Stimulated activated CD4-positive, alpha-beta T cell treated with anti-CD3 and anti-CD28 coated beads, TNF-alpha, amount 100 ng/mL, for 24 hours (primary cell): ENCODE measurements at places on chromosomes 13 and 19.
A peak's percentile ranks its signal among the peaks of the same experiment; 100 is the strongest.

DNA sequence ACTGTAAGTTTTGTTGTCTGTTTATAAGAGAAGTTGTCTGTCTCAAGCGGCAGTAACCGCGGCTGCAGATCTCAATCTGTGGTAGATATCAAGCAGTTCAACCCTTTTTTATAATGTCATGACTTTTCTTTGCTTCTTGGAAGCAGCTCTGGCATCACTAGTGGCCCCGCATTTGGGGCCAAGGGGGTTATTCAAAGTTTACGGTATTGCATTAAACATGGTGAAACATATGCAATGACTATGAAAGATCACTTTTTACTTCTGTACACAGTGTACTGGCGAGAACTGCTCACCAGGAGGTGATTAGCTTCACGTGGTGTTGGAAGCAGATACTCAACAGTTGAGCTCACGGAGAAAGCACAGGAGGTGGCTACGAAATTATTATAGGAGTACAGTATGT is 4.6 kb upstream of the FFAR3 start:
- no peak for DNase-seq

DNA sequence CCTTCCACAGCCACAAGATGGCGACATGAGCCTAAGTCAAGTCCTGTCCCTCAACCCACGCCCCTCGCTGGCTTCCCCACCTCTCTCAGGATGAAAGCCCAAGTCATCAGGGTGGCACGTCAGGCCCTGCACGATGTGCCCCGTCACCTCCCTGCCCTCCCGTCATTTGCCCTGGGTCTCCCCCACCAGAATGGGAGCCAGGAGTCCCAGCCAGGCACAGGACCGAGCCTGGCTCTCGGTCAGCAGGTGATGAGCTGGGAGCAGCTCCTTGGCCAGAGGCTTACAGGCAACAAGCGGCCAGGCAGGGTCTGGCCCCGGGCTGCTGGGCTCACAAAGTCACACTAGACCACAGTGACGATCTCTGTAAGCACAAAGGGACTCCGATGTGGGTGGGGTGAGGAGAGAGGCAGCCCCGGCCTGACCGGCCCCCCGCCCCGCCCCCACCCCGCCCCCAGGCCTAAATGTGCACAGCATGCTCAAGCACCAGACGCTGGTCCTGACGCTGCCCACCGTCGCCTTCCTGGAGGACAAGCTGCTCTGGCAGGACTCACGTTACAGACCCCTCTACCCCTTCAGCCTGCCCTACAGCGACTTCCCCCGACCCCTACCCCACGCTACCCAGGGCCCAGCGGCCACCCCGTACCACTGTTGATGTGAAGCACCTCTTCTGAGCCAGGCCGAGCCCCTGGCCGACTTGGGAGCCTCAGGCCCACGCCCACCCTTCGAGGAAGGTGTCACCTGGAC is 7.3 kb downstream of the MRPL4 start:
- peak; percentile 91 for DNase-seq

DNA sequence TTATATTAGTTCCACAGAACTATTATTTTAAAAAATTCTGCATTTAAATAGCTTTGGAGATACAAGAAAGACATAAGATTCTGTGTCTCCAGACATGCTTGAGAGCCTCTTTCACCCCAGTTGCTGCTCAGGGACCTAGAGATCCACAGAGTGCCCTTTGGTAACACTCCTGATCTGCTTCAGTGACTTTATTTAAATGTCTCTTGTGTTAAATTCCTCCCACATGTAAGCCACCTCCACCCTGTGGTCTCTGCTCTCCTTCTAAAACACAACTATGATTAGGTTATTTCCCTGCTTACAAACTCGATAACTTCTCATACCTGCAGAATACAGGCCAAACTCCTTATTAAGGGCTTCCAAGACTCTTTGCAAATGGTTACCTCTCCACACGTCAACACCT is 141.0 kb downstream of the RFC3 start:
- no peak for DNase-seq

DNA sequence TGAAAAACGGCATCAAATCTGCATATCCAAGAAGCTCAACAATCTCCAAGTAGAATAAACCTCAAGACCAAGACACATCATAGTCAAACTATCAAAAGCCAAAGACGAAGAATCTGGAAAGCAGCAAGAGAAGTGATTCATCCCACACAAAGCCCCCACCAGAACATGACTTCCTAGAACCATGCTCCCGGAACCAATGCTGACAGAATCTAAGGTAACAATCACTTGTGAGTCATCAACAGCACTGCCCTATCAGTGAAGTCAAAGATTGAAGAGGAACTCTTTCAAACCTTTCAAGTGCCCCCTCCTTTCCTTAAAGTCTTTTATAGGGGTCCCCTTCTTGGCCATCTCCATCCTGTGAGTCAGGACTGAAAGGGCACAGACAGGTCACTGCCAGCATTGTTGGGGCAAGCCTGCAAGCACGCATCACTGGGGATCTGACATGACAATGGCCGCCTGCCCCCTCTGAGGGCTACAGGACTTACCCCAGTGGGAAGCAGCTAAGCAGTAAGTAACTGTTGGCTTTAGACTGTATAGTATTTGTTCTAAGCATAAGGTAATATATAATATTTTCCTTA is at the start of gene CCDC70:
Gene CCDC70, plus strand, starts transcription at position 247 of the 578 bp plus-strand sequence. CDS start 3,443 bp downstream, outside the sequence.
- no peak for DNase-seq

GRCh38 chr13:114101358-114102130 is 30.9 kb downstream of the RASA3 start:
- DNase-seq, result no peak

DNA sequence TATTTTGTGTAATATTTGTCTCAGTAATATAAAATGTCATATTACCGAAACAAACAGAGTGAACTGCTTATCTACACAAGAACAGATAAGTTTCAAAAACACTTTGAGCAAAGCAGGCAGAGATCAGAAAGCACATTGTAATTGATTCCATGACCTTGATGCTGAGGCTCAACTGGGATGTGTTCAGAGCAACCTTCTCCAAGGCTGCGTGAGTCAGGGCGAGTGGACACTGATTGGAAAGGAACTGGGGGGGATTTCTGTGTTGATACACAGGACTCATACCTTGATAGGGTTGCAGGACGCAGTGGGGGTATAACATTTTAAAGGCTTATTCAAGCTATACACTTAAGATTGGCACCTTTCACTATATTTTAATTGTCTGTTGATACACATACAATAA is 1136.3 kb downstream of the UQCRFS1 start:
- no peak for DNase-seq

DNA sequence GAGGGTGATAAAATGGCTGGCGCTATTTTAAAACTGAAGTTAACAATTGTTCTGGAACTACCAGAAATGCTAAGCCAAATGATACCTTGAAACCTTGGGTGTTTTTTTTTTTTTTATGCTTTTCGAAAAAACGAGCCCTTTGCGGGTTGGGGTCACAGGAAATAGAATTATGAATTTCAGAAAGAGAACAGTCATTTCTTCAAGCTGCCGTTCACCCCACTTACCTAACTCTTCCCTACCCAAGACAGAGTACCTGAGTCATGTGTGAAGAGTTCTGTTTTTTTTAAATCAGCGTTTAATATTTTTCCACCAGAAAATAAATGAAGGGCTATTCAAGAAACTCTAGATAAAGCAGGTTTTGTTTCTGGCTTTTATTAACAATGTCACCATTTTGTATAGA is 35.3 kb downstream of the KLF2 start:
- no peak for DNase-seq

- no peak for DNase-seq
These were observed 6.9 kb downstream of the ZNF791 start for GRCh38 chr19:12617646-12618045.

DNA sequence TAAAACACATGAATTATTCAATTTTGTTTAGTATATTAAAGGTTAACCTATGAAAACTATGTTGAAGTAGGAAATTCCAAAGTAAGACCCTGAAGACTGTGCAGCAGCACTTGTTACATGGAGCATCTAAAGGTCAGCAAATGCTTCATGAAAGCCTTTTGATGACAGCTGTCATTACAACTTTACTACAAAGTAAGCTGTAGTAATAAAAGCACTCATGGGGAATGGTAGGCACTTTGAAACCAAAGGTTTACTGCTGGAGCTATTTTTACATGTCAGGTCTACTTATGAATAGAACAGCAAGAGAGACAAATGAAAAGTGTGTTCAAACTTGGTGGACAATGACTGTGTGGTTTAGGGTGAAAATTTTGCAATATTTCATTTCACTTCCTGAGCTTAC is 672.5 kb upstream of the PCDH20 start:
- DNase-seq, result no peak
